Stimulated activated CD4-positive, alpha-beta T cell treated with anti-CD3 and anti-CD28 coated beads, TNF-alpha, amount 100 ng/mL, for 24 hours (primary cell): ENCODE measurements at places on chromosomes 16 and 17.

DNA sequence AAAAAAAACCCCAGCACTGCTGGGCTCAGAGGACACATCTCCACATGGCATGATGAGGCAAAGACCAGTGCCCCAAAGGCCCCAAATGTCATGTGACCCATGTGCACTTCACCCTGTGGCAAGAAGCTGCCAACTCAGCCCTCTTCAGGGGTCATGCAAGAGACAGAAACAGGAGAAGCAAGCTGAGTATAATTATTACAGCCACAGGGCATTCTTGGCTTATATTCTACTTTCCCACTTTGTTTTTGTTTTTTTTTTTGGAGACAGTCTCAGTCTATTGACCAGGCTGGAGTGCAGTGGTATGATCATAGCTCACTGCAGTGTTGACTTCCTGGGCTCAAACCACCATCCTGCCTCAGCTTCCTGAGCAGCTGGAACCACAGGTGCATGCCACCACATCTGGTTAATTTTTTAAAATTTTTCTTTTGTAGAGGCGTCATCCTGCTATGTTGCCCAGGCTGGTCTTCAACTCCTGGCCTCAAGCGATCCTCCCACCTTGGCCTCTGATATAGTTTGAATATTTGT is 32.7 kb upstream of the LITAF start:
- no peak for DNase-seq

- no peak for DNase-seq
Measured at GRCh38 chr17:28188841-28189263, 130.1 kb upstream of the TMEM97 start.

DNA sequence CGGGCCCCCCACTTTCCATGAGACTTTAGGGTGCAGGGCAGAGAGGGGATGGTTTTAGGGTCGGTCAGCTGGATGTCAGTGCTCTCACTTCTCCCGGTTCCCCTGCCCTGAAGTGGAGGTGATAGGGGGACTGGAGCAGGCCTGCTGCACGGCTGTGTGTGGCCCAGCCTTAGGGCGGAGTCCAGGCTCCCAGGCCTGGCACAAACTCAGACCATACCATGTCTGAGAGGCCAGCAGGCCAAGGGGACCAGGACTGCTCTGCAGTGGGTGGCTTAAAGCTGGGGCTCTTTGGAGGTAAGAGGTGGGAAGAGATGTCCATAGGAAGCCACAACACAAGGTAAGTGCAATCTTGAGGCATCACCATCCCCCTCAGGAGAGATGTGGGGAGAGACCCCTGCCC is 8.3 kb downstream of the TFAP4 start:
- no peak for DNase-seq

DNA sequence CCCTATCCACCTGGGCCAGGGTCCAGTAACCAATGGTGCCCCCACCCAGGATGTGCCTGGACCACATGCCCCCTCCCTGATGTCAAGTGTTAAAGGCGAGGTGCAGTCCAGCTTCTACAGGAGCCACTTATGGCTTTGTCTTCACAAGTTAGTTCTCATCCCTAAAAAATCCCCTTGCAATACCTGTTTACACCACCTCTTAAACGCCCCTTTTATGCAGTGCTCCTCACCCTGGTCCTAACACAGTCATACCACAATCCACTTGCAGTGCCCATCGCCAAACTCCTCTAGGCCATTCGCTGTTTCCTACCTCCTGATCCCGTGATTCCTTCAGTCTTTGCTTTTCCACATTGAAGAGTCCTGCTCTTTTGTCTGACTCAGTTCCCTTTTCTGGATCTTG is 7.1 kb downstream of the GLYR1 start:
- DNase-seq: no peak

- DNase-seq: no peak
Measured at GRCh38 chr17:42016411-42016831, 818 bp downstream of the DNAJC7 start.

DNA sequence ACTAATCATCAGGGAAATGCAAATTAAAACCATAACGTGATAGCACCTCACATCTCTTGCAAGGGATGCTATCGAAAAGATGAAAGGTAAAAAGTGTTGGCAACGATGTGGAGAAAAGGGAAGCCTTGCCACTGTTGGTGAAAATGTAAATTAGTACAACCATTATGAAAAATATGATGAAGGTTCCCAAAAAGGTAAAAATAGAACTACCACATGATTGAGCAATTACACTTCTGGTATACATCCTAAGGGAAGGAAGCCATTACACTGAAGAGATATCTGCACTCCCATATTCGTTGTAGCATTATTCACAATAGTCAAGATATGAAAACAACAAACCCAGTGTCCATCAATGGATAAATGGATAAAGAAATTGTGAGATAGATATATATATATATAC is 21.5 kb downstream of the ABCA10 start:
- no peak for DNase-seq

DNA sequence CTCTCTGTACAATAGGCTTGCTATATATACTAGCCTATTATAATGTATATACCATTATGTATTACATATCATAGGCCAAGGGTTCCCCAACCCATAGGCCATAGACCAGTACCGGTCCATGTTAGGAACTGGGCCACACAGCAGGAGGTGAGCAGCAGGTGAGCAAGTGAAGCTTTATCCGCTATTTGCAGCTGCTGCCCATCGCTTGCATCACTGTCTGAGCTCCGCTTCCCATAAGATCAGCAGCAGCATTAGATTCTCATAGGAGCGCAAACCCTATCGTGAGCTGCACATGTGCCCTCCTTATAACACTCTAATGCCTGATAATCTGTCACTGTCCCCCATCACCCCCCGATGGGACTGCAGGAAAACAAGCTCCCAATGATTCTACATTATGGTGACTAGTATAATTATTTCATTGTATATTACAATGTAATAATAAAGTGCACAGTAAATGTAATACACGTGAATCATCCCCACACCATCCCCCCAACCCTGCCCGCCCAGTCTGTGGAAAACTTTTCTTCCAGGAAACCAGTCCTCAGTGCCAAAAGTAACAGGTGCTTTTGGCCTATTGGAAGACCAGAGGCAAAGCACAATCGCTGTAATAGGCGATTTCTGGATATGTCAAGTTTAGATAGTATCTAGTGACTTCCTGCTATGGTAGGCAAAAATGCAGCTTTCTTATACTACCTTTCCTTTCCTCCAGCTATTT is 84.1 kb downstream of the MYH11 start:
- DNase-seq: no peak

DNA sequence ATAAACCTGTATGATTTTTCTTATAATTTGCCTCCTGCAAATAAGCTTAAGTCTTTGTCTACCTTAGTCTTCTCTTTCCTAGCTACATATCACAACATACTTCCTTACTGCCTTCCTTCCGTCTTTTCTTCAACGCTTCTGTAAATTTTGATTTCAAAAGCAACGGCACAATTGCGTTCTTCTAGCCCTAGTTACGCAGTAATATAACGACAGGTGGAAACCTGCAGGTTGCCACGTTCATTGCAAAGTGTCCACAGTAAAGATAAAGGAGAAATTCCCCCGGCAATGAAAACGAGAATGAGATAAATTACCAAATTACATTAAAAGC is 546 bp upstream of the PSMD7 start:
- no peak for DNase-seq

DNA sequence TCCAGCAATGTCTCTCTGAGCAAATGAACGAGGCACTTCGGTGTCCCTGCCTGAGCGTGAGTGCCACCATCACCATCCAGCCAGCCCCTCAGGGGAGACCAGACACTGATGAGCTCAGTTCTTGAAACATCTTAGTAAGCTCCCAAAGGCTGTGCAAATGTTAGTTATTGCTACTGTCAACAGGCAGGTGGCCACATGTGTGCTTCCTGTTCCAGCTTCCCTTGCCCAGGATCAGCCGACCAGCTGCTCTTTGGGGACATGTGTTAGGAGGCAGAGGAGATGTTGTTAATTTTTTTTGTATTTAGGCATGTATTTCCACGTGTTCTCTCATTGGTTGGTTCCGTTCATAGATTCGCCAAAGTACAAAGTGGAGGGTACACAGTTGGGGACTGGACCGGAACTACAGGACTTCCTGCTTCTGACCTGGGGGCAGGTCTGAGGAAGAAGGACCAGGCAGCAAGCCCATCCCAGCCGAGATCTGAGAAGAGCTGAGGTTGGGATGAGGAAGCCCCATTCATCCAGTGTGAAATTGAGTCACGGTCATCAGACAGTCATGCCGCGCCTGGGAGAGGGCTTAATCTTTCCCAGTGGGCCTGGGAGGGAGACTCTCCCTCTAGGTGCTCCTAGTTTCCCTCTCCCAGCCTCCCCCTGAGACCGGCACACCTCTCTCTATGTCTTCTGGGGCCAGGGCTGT is 3.8 kb downstream of the TTYH2 start:
- DNase-seq: no peak

DNA sequence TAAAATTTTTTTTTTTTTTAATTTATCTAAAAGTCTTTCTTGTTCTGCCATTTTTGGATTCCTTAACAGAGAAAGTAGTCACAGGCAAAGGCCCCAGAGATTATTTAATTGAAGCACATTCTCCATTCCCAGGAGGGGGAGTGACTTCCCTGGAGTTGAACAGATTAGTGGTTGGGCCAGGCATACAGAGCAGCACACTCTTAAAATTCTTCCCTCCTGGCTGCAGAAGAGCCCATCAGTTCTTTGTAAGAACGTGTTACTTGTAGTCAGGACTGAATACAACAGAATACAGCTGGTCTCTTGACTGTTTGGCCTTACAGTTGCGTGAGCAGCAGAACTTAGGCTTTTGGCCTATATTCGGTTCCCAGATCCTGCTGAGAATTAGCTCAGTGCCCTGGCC is 1.8 kb downstream of the ALKBH5 start:
- DNase-seq: no peak

DNA sequence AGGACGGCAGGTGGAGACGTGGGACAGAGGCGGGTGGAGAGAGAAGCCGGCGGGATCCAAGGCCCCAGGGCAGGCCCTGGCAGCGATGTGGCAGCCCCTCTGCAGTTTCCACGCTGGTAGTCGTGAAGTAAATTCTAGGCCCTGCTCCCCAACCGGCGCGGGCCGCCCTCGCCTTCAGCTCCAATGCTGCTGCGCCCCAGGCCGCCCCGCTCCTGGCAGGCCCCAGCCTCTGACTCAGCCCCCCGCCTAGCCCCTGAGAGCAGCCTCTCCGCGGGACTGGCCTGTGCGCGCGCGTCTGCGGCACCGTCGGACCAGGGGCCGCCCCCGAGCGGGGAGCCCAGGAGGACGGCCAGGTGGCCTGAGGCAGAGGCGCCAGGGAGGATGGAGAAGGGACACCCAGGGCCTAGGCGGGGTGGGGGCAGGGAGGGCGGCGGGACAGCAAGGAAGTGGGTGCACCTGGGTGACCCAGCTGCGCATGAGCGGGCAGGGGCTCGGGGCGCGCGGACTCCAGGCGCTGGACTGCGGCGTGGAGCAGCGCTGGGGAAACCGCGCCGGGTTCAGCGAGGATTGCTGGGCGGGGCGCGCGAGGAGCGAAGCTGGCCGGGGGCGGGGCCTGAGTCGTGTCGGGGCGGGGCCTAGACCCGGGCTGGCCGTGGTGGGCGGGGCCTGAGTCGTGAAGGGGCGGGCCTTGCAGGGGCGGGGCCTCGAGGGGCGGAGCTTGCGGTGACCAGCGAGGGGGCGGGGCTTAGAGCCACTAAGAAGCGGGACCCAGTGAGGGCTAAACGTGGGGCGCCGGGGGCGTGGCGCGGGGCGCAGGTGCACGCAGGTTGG is 29.6 kb downstream of the ZNF778 start:
- DNase-seq: peak; percentile 94

- no peak for DNase-seq
Measured at GRCh38 chr16:2973093-2973492, 3.9 kb downstream of the PAQR4 start.

DNA sequence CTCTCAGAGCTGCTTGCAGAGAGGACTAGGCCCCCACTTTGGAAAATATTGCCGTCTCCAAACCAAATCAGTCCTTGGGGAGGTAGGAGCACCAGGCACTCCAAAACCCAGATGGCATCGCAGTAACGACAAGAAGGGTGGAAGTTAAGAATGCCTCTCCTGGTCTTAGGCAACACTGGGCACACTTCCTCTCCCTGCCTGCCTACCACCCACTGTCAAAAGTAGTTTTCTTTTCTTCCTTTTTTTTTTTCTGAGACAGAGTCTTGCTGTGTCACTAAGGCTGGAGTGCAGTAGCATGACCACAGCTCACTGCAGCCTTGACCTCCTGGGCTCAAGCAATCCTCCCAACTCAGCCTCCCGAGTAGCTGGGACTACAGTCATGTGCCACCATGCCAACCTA is 47.2 kb downstream of the SRL start:
- no peak for DNase-seq

DNA sequence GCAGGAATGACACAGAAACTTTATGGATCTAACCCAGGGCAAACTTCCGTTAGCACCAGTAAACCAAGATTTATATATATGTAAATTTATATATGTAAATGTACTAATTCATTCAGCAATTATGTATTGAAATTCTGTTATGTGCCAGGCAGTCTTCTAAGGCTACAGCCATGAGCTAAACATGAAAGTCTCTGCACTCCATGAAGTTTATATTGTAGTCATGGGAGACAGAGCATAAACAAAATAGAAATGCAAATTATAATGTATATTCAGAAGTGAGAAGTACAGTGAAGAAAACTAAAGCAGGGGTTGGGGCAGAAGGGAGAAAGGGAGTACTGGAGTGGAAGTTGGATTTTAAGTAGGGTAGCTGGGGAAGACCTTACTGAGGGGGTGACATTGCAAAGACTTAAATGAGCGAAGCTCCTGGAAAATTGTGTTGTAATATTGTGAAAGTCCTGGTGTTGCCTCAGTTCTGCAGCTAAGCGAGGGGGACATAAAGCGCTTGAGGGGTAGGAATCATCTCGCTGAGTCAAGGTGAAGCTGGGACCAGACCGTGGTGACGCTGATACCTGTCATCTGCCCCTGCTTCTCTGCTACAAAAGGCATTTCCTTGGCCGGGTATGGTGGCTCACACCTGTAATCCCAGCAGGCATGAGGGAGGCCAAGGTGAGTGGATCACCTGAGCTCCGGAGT is 64.8 kb downstream of the YPEL2 start:
- DNase-seq: no peak

- DNase-seq: no peak
Measured at GRCh38 chr16:68746951-68747350, 9.9 kb downstream of the CDH1 start.

DNA sequence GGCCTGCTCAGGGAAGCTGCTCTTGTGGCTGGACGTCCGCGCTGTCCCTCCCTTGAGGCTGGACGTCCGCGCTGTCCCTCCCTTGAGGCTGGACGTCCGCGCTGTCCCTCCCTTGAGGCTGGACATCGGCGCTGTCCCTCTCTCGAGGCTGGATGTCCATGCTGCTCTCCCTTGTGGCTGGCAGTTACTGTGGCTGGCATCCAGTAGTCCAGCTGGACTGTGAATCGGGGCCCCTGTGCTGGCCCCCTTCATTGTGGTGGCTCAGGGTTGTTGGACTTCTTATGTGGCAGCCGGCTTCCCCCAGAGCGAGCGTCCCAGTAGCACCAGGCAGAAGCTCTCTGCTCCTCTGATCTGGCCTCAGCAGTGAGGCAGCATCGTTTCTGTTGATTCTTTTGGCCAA is 141.5 kb downstream of the IRF8 start:
- DNase-seq: no peak
